ENCODE measurements at places on chromosomes 13 and 19.

DNA sequence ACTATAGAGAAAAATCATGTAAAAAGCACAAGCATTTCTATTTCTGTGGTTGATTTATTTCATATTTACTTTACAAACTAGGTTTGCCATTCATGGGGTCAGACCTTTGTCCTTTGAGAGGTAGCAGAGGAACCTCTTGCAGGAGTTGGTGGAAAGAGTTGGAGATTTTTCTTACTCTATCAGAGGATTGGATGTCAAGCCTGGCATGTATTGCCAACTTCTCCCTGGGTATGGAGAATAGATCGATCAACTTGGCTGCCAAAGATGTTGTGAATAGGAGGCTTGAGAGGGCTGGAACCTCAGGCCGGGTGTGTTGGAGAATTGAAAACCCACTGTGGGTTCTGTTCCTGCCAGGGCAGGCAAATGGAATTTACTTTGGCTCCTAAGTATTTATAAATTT, 81.2 kb downstream of the WDFY2 start:
- DNase-seq: no peak

GRCh38 chr19:20051841-20052768, 12.8 kb upstream of the ZNF682 start:
- no peak for DNase-seq

DNA sequence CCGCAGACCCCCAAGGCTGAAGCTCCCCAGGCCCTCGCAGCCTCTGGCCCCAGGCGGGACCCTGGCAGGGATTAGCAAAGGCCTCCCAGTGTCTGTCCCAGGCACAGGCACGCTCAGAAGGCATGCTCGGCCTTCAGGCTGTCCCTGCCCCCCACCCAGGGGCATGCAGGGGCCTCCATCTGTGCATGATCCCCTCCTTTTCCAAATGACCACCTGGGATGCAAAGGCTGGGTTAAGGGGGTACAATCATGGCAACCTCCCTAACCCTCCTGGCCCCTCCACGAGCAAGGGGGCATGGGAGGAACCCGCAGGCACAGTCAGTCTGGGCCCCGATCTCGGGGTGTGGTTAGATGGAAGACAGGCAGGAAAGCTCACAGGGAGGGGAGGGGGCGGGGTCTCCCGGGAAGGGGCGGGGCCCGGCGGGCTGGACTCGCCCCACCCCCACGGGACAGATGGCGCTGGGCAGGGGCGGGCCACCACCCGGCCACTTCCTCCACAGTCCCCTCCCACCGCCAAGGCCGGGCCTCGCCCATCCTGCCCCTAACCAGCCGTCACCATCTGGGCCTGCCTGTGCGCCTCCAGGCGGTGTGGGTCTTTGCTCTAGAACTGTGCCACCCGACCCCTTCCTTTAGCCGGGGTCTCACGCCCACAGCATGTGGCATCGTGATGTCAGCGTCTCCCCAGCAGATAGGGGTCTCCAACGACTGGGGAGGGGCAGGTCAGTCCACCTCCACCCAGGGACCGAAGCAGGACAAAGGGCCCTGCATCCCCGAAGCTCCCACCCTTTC, 7.0 kb upstream of the REXO1 start:
- peak; percentile 75 for DNase-seq

GRCh38 chr19:33294058-33294798, 8.1 kb downstream of the CEBPA start:
- DNase-seq: no peak

GRCh38 chr13:59674616-59675015, 489.1 kb downstream of the DIAPH3 start:
- DNase-seq: no peak

GRCh38 chr13:23025864-23026608, 154.7 kb upstream of the SGCG start:
- DNase-seq: no peak

DNA sequence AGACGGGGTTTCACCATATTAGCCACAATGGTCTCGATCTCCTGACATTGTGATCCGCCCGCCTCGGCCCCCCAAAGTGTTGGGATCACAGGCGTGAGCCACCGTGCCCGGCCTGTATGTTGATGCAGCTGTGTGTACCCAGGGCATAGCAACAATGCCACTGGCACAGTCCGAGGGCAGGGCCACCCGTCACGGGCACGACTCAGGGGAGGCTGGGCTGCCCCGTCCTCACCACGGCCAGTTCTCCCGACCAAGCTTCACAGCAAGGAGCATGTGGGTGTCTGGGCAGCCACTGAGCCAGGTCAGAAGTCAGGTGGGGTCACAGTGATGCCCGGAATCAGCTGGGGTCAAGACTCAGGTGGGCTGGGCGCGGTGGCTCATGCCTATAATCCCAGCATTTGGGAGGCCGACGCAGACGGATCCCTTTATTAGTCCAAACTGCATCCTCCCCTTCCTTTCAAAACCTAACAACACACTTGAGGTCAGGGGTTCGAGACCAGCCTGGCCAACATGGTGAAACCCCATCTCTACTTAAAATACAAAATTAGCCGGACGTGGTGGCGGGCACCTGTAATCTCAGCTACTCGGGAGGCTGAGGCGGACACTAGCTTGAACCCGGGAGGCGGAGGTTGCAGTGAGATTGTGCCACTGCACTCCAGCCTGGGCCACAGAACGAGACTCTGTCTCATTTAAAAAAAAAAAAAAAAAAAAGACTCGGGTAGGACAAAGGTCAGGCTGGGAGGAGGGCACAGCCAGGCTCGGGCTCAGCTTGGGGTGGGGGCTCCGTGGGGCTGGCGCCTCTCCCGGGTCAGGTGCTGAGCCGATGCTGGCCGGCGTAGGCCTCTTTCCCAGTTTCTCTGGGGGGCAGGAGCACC, 1.2 kb upstream of the CDC34 start:
- no peak for DNase-seq

- no peak for DNase-seq
Measured at GRCh38 chr13:42892760-42893159, 99.3 kb downstream of the EPSTI1 start.

DNA sequence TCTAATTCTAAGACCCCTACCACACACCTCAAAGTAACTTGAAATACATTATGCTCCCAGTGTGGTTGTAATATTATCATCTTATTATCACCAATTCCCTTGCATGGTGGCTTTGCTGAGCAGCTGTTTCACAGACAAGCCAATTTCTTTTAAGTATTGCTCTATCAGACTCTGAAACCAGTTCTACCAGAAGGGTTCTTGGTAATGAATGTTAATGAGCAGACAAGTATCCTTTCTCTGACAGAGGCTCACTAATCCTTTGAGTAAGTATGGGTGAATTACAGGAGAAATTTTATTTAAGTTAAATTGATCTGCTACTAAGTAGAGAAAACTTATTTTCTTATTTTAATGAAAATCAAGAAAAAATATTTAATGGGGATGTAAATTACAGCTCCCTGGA, 326.0 kb downstream of the GPC6 start:
- no peak for DNase-seq

GRCh38 chr19:11073568-11073967, 15.7 kb upstream of the LDLR start:
- DNase-seq: no peak

Data from HEK293T (cell line).